ENCODE measurements at places on chromosomes 16 and 17.

GRCh38 chr16:53773150-53773846 is 69.3 kb downstream of the FTO start:
- peak; percentile 99 for DNase-seq

- no peak for DNase-seq
These were observed 19.2 kb downstream of the ASIC2 start for GRCh38 chr17:33273743-33274410.

- no peak for DNase-seq
These were observed 326 bp downstream of the SRCIN1 start for GRCh38 chr17:38605411-38605840.

DNA sequence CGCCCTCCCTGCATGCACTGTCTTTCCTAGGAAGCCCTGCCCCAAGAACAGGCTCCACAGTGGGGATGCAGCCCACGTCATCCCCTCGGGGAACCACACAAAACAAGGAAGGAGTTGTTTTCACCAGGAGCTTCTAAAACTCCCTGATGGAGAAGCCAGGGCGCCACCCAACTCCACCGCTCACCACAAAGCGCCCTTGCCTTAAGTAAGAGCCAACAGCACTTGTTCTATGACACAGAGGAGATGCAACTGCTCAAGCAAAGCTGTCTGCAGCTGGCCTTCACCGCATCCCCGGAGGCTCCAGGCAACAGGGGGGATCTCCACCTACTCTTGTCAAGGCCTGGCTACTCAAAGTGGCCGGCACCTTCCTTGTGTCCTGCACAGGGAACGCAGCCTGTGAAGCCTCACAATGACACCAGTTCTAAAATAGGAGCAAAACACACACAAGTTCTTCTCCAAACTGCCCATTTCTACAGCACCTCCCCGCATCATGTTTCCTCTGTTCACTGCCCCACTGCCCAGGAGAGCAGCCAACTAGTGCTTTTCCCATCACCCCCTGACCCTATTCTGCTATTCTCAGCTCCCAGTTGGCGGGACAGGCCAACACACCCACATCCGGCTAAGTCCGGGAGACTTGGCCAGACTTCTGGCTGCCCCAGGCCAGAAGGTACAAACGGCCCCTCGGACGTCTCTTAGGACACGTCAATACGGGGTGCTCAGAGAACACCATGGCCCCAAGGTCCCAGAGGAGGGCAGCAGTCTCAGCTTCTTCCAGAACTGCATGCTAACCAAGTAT is 24.2 kb downstream of the MPG start:
- DNase-seq, result no peak

Data from epithelial cell of proximal tubule (primary cell).